ENCODE measurements at places on chromosomes 12 and 14. TPM values are rescaled to one million over a fixed set of nuclear protein-coding genes. Genes with fewer than 3 reads are reported as not detected.

The BAG5 gene
- 27.6 TPM for total RNA-seq

The TAS2R14 gene
- total RNA-seq, result 4.2 TPM

The KLHL33 gene
- 0.05 TPM for total RNA-seq

The RIMKLB gene
- total RNA-seq, result 30.6 TPM

The OASL gene
- 0.18 TPM for total RNA-seq

The HNF1A gene
- total RNA-seq, result not detected

The KRT3 gene
- not detected for total RNA-seq

The FAM181A gene
- not detected for total RNA-seq

The RD3L gene
- not detected for total RNA-seq

The IRF2BPL gene
- total RNA-seq, result 45.4 TPM

The GMPR2 gene
- 66.8 TPM for total RNA-seq

The PIANP gene
- 0.30 TPM for total RNA-seq

The SIX6 gene
- total RNA-seq, result not detected

The PRB2 gene
- not detected for total RNA-seq

The AICDA gene
- total RNA-seq, result not detected

The SLC10A1 gene
- total RNA-seq, result not detected

The SCYL2 gene
- total RNA-seq, result 53.3 TPM

The TMEM119 gene
- total RNA-seq, result 2.3 TPM

The MYL6B gene
- total RNA-seq, result 83.1 TPM

The FITM1 gene
- not detected for total RNA-seq

The TPPP2 gene
- not detected for total RNA-seq

The CCND2 gene
- total RNA-seq, result 105 TPM

The B3GNT4 gene
- total RNA-seq, result 0.65 TPM

The NANOG gene
- not detected for total RNA-seq

The MYF5 gene
- total RNA-seq, result not detected

The RNASE7 gene
- not detected for total RNA-seq

The PRICKLE1 gene
- total RNA-seq, result 13.7 TPM

The SLC41A2 gene
- total RNA-seq, result 29.7 TPM

The COL2A1 gene
- total RNA-seq, result 0.18 TPM

The IKZF4 gene
- total RNA-seq, result 1.5 TPM

The PTPRQ gene
- 2.9 TPM for total RNA-seq

The IRAK3 gene
- 11.6 TPM for total RNA-seq

The KRT79 gene
- not detected for total RNA-seq

The RNASE3 gene
- total RNA-seq, result not detected

The SLC38A4 gene
- total RNA-seq, result 4.2 TPM

The NELL2 gene
- not detected for total RNA-seq

The DHH gene
- not detected for total RNA-seq

The SLC6A15 gene
- total RNA-seq, result 5.6 TPM

The ITGB7 gene
- 0.42 TPM for total RNA-seq

The MFAP5 gene
- total RNA-seq, result 57.4 TPM

The MYO1A gene
- total RNA-seq, result not detected

The DPPA3 gene
- total RNA-seq, result not detected

The C12orf60 gene
- 1.0 TPM for total RNA-seq

The GPR132 gene
- total RNA-seq, result 0.05 TPM

The PIP4K2C gene
- total RNA-seq, result 31.5 TPM

The PLEK2 gene
- 8.9 TPM for total RNA-seq

The CLEC4E gene
- not detected for total RNA-seq

The KCNA5 gene
- total RNA-seq, result not detected

The FRS2 gene
- total RNA-seq, result 54.9 TPM

The NGB gene
- total RNA-seq, result not detected
